ENCODE measurements at places on chromosomes 11 and 22.

- DNase-seq = no peak
Measured at GRCh38 chr11:65375012-65375411, 7.4 kb downstream of the SLC25A45 start.

GRCh38 chr11:65430406-65431217, 8.0 kb downstream of the NEAT1 start:
- DNase-seq = no peak

- DNase-seq = no peak
Measured at GRCh38 chr11:79481795-79482194, 41.0 kb upstream of the TENM4 start.

DNA sequence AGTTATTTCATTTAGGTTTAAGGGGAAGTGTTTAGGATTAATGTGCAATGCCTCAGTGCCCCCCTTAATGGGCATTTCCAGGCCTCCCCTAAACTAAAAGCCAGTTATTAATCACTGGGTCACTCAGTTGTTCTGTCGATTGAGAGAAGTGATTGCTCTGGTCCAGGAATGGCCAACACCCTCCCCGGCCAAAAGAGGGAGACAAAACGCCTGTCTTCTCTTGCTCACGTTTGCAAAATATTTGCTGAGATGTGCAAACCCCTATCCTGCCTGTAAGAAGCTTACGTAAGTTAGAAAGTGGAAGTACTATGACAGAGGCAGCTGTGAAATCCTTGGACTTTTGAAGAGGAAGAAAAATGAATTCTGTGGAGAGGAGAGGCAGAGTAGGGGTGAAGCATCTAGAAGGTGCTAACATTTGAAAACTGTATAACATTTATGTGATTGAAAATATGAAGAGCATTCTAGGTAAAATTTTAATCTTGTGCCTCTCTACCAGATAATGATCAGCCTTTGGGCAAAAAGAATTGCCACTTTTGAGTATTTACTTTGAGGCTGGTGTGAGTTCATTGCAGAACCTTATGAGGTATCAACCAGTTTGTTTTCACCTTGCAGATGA, 37.7 kb downstream of the NTM start:
- DNase-seq = no peak

DNA sequence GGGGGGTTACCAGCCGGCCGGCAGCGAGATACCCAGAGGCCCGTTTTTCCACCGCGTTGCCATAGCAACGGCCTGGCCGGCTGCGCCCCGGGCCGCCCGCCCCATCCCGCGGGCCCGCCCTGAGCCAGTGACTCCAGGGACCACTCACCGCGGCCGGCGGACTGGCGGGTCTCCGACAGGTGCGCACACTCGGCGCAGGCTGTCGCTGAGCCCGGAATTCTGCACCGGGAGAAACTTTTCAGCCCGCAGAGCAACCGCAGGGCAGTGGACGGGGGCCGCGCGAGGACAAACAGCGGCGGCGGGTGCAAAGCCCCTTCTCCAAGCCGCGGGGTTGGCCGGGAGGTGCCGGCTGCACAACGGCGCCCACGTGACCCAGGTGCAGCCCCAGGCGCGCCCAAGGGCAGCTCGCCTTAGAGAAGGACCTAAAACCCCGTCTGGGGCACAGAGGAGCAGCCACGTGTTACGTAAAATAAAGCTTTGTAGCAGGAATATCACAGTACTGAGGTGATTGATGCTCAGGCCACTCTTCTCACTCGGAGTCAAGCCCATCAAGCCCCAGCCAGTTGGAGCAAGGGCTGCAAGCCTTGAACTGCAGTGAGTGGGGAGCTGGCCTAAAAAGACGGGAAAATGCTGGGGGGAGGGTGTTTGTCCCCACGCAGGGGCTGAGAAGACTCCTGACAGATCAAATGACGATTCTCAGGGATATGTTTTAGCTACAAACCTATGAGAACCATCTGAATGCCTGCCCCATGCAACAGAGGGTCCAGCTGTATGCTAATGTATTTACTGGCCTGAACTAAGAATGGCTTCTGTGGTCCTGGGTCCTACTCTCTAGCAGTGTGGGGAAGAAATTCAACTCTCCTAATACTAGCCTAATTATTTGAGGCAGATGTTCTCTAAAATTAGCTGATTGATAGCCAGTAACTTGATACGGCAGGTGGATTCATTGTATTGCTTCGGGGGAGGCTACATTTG, at the start of gene STK33:
STK33 (minus strand) TSS at position 294 of the 975 bp plus-strand sequence. CDS start 119,323 bp downstream, outside the sequence.
- peak; percentile 68 for DNase-seq

DNA sequence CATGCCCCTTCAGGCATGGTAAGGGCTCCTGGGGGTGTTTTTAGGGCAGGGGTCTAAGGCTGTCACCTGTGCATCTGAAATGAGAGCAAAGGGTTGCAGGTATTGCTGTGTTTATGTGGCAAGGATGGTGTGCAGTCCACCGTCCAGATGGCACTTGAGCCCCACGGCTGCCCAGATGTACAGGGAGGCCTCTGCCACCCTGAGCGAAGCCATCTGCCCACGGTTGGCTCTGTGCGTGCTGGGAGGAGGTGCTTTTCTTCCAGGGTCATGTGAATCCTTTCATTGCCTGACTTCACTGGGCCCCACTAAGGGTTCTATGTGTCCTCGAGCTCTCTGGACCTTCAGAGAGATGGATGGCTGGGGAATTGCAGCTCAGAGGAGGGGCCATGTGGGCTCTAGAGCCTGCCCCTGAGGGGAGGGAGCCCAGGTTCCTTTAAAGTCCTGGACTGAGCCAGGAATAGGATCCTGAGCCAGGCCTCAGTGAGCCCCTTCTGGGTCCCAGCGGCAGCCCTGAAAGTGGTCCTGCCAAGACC, 89.9 kb downstream of the CTTN start:
- no peak for DNase-seq

DNA sequence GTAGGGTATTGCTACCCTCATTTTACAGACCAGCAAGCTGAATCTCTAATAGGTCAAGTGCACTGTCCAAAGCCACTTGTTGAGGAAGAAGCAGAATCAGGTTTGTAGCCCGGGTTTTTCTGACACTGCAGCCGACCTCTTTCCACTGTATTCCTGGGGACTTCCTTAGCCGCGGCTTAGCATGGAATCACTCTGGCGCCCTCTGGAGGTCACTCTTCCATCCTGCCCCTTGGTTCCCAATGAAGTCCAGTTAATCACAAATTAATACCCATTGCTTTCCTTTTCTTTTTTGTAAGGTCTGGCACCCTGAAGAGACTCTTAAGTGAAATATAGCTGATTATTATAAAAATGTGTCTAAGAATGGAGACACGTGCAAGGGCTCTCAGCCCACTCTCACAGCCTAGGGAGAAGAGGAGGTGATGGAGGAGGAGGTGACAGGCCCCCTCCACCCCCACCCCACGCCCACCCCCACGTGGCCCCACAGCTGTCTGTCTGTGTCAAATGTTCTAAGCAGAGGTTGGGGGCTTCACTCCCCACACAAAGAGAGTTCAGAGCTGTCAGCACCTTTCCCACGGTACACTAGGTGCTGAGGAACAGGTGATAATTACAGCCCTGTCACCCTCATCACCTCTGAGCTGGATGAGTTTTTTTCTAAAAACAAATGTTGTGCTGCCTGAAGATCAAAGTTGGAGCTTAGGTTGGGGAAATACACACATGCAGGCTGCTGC, 57.7 kb upstream of the DRD2 start:
- DNase-seq = peak; percentile 76

GRCh38 chr11:16738947-16739815, 734 bp downstream of the C11orf58 start:
- DNase-seq = no peak

DNA sequence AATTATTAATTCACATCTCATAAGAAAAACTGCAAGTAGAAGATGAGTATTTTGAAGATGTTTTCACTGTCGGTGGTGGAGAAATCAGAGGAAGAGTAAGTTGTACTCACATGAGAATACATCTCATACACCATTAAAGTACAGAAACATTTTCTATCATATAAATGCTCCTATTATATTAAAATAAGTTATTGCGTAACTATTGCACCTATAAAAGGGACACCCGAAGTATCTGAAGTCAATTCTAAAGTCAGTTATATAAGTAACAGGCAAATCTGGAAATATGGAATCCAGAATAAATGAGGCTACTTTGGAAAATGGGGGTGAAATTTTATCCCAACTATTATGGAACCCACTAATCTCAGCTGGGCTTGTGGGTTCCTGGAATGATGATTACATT, 103.3 kb downstream of the FAM76B start:
- no peak for DNase-seq

GRCh38 chr11:132913886-132914285, 618.4 kb downstream of the OPCML start:
- DNase-seq = no peak

DNA sequence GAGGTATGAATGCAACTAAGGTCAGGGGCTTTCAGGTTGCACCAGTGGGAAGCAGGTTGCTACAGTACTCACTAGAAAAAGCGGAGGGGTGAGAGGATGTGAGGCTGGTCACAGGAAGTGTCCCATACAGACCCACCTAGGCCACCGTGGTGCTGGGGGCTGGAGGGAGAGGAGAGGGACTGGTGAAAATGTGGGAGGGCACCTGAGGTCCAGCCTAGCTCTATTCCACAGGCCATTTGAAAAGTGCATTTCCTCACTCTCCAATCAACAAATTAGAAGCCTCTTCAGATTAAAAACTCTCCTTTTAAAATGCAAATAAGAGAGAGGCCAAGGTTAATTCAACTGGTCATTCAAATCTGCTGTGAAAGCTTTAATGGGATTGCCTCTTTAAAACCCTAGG, 38.6 kb upstream of the NCAM1 start:
- no peak for DNase-seq

DNA sequence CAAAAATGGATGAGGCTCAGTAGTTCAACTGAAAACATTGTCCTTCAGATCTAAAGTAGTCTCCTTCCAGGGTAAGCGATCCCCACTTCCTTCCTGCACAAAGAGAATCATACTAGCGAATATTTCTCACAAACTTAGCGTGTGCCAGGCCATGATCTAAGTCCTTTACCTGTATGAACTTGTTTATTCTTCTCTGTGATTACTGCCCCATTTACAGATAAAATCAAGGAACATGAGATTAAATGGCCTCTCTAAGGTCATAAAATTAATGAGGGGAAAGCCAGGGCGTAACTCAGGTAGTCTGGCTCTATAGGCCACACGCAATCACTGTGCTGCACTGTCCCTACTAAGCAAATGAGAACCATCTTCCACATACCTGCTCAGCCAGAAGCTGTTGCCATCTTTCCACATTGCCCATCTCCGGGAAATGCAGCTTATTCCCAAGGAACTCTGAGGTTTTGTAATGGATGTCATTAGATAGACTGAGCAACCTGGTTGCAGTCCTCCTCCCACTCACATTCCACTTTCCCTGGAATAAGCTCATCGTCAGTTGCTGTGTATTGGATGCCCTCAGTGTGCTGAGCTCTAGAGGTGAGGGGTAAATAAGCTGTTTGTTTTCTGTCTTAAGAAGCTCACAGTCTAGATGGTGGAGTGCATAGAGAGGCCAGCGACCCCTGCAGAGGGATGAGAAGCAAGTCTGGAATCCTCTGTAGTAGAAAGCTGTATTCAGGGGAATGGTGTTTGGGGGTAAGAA, 146.3 kb downstream of the SNX19 start:
- DNase-seq = no peak

DNA sequence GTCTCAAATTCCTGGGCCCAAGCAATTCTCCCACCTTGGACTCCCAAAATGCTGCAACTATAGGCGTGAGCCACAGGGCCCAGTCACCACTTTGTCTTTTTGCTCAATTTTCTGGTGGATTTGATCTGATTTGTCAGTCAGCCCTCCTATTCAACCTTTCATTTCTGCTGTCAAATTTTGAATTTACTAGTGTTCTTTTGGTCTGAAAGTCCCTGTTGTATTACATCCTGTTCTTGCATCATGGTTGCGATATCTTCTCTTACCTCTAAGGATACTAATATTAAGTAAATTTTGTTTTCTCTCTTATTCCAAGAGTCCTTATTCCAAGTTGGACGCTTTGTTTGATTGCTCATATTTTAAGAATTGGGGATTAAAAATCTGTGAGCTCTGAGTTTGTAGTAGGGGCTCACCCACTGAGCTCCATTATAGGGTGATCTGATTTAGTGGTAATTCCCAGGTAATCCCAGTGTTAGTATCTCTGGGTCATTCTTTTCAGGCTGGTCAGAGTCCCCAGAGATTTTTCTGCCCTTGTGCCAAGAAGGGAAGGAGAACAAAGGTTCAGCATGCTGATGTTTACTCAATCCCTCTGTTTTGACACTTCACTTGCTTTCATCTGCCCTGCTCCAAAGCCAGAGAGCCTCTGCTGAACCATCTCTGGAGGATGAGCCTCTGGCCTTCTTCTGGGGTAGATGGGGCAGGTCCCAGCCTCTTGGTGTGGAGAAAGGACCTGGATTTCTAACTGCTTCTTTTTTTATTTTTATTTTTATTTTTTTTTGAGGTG, 10.0 kb downstream of the UPB1 start:
- no peak for DNase-seq

DNA sequence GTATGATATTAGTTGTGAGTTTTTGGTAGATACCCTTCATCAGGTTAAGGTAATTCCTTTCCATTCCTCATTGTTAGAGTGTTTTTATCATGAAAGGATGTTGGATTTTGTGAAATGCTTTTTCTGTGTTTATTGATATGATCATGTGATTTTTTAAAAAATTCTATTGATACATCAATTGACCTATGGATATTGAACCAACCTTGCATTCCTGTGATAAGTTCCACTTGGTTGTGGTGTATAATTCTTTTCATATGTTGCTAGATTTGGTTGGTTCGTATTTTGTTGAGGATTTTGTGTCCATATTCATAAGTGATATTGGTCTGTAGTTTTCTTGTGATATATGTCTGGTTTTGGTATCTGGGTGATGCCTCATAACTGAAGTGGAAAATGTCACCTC, 6.7 kb downstream of the ANKRD13D start:
- no peak for DNase-seq

All from heart left ventricle (tissue), 16 donors.